ENCODE measurements at places on chromosomes 6 and 20.
A peak's percentile ranks its signal among the peaks of the same experiment; 100 is the strongest.

- DNase-seq = no peak
Measured at GRCh38 chr20:19937218-19937617, 79.9 kb upstream of the NAA20 start.

DNA sequence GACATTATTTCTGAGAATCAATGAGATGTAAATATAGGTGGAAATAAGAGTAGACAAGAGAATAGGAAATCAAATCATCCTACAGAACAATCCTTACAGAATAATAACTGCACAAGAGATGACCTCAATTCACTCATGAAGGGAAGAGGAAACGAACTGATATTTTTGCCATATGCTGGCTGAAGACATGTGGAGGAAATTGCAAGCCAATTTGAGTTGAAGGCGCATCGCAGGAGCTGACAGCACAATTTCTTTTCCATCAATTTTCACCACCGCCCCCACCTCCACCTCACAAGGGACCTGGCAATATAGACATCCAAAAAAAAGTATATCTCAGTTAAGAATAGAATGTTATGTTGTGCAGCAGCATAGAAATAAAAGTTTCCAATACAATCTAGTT, 20.3 kb downstream of the CITED2 start:
- DNase-seq = no peak

DNA sequence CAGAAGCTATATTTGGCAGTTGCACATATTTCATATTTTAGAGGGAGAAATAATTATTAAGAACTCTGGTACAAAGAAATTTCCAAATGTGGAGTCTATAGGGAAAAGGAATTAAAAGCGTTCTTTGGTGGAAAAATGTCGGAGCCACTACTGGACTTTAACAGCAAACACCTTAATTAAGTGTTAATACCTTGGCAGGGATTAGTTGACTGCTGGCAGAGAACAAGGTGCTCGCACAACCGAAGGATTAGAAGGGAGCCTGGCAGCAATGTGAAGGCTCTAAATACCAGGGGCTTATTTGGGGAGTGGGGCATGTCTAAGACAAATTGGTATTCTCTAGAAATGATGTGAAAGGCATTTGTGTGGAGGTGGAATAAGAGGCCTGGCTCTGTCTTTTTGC, 98.9 kb downstream of the PAK5 start:
- no peak for DNase-seq

DNA sequence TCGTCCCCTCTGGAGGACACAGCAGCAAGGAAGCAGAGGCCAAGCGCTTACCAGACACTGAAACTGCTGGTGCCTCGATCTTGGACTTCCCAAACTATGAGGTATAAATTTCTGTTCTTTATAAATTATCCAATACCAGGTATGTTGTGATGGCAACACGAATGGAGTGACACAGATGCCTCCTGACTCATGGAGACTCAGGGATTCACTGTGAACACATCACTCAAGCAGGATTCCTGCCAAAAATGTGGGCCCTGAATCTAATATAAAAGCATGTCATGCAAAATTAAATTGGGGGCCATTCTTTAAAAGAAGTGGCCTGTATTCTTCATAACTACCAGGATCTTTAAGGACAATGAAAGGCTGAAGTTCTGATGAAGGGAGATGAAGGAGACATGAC, 52.5 kb upstream of the SLC22A23 start:
- DNase-seq = no peak

DNA sequence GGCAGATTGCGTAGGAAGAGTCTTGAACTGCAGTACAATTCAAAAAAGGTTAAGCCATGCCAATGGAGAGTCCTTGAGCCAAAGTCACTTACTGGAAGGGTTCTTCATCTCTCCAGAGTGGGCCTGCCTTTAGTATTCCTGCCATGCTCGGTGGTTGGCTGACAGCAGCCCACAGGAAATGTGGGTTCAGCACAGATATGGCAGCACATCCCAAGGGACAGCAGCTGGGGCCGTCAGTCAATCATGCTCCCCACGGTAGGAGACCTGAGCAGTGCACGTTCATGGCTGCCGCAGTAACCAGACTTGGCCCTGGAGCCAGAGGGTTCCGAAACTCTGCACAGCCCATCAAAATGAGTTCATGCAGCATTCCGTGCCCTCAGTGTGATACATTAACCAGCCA, 63.6 kb upstream of the SIRPA start:
- no peak for DNase-seq

DNA sequence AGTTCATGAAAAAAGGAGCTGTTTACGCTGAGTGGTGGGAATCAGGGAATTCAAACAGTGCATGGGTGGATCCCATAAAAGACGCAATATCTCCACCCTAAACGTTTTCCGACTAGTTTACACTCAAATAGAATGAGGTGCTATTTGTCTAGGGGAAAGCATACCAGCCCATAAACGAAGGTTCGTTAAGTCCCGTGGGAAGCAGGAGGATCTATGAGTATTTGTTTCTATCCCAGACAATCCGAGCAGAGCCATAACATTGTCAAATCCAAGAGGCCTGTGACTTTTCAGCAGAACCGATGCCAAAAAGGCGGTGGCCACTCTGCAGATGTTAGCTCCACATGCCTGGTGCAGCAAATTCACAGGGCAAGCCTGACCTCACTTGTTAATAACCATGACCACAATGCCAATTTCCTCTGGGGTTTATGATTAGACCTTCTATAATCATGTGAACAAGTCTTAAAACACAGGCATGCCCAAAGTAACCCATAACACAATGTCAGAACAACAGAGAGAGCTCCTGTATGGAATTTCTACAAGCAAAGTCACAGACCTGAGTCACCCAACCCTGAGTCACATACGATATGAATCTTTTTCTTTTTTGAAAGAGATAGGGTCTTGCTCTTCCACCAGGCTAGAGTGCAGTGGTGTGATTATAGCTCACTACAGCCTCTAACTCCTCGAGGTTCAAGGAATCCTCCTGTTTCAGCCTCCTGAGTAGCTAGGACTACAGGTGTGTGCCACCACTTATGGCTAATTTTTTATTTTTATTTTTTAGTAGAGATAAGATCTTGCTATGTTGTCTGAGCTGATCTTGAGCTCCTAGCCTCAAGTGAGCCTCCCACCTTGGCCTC, 123.3 kb downstream of the KIF13A start:
- DNase-seq = no peak

DNA sequence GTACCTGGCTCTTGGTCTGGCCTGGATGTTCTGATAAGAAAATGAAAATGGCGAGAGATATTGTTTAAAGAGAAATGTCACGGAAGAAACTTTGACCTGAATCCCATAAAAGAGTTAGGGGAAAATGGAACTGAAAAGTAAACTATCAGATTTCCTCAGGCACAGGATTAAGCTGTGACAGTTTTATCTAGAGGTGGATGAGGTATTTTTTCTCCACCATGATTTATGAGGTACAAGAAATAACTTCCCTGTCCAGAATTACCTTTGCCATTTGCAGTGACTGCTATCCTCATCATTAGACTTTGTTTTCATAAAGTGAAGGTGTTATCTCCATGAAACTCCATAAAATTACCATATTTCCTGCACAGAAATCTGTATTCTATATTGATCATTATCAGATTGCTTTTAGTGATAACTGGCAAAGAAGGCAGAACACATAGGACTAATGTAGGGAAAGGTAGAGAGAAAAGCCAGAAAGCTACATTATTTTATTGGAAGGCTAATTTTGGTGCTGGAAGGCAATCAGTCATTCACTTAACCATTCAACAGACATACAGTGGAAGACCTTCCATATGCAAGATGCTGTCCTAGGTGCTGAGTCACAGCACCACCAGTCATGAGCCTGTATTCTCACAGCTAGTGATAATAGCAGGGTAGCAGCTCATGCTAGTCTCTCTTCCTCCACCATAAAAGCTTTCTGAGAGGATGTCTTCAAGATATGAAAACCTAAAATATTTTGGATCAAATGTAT, 427.3 kb upstream of the CITED2 start:
- DNase-seq = no peak

GRCh38 chr6:141203902-141204575, 928.7 kb upstream of the GJE1 start:
- no peak for DNase-seq

- no peak for DNase-seq
Measured at GRCh38 chr6:106469882-106470281, 109.4 kb downstream of the CRYBG1 start.

DNA sequence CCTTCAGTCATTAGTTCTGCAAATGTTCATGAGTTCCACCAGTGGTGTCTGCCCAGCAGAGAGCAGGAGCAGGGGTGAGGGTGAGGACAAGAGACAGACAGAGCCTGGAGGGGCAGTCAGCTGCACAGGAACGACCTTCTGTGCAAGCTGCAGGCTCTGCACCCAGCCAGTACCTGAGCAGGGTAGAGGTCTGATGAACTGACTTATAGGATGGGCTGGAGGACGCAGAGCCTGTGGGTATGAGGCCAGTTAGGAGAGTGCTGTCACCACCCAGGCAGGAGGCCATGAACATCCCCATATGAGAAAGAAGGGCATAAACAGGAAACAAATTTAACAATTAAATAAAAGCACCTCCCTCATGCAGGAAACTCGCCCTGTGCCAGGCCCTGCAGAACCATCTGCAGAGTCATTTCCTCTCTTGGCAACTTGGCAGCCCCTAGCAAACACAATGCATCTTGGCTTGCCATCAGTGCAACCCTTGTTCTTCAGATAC, 17.9 kb downstream of the C6orf15 start:
- no peak for DNase-seq

GRCh38 chr6:169240591-169241390, 12.9 kb downstream of the THBS2 start:
- no peak for DNase-seq

DNA sequence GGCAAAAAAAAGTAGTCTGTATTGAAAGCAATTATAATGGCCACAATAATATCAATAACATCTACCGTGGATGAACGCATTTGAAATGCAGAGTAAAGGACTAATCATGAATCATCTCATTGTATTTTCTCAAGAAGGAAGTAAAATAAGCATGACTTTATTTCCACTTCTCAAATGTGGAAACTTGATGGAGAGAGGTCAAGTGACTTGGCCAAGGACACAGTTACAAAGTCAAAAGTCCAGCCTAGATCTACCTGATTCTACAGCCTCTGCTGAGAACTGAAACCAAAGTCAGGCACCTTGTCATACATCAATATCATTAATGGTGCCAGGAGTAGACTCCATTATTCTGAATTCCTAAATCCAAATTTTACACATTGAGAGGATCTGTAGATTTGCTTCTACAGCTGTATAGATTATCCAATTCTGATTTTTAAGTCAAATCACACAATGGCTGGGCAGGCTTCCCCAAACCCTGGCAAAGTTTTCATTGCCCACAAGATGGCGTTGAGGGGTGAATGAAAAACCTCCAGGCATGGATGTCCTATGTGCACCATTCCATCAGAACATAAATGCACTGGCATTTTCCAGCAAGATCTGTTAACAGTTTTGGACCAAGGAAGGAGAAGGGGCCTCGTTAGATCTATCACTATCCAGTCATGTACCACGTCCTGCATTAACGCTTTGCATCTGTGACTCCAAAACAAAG, 423.1 kb downstream of the MAFB start:
- DNase-seq = peak; percentile 40

- no peak for DNase-seq
Measured at GRCh38 chr20:51797357-51798025, 4.8 kb downstream of the SALL4 start.

GRCh38 chr6:1215023-1215422, 96.9 kb upstream of the FOXQ1 start:
- no peak for DNase-seq

DNA sequence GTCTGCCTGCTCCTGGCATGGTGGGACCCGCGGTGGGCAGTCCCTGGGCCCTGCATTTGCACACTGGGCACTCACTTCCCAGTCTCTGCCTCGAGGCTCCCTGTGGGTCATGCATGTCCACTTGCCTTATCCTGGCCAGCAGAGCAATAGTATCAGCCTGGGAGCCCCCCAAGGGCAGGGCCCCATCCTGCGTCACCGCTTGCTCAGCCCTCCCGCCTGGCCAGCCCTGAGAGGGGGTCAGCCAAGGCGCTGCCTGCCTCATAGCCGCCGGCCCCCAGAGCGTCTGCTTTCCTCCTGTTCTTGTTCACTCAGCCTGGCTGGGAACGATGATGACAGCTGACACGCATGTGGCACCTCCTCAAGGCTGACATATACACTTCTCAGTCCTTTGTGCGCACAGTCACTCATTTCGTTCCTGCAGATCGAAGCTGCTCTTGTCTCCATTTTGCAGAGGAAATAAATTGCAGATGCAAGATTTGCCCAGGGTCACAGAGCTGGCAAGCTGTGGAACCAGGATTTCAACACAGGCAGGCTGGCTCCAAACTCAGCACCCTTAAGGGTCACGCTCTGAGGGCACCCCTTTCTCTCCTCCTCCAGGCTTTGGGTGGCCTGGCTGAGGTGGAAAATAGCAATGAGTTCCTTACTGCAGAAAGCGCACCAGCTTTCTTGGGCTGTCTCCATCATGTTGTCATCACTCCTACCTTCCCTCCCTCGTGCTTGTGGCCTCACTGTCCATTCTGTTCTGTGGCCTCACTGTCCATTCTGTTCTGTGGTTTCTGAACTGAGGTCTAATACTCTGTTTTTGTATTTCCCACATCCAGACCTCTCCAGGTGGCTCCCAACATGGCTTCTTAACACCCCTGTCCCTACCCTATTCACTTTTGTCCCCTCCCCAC, 17.2 kb downstream of the KCNK17 start:
- DNase-seq = no peak

DNA sequence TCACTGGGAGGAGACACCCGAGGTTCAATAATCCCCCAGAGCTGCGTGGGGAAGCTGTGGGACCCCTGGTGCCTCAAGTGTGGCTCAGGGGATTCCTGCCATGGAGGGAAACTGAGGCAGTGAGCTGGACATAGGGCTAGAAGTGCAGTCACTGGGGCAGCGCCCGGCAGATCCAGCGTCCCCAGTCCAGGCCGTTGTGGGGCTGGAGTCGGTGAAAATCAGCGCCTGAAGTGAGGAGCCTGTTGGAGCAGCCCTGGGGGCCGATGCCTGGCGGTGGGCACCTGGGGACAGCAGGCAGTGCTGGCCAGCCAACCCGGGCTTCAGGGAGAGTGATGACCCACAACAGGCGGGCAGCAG, 2.2 kb upstream of the COL9A3 start:
- DNase-seq = no peak

DNA sequence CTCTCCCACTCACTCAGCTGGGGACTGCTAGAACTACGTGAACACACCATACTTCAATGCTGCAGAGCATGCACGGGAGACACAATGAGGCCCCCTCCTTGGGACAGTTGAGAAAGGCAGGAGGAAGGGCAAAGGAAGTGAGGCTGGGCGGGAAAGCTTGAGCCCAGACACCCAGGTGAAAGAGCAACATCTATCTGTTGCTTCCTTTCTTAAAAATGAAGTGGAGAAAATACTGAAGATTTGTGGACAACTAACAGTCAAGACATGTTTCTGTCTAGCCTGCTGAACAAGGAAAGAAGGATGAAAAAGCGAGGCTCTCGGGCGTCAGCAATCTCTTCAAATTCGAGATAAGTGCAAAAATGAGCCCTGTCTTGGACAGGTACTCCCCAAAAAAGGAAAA, 3.0 kb upstream of the NNAT start:
- no peak for DNase-seq
